ENCODE measurements at places on chromosomes 11 and 22. TPM values are rescaled to one million over a fixed set of nuclear protein-coding genes. Genes with fewer than 3 reads are reported as not detected.

Gene NXPE1
- total RNA-seq: not detected

Gene DUSP8
- total RNA-seq: 4.4 TPM

Gene TPBGL
- total RNA-seq: 0.58 TPM

DNA sequence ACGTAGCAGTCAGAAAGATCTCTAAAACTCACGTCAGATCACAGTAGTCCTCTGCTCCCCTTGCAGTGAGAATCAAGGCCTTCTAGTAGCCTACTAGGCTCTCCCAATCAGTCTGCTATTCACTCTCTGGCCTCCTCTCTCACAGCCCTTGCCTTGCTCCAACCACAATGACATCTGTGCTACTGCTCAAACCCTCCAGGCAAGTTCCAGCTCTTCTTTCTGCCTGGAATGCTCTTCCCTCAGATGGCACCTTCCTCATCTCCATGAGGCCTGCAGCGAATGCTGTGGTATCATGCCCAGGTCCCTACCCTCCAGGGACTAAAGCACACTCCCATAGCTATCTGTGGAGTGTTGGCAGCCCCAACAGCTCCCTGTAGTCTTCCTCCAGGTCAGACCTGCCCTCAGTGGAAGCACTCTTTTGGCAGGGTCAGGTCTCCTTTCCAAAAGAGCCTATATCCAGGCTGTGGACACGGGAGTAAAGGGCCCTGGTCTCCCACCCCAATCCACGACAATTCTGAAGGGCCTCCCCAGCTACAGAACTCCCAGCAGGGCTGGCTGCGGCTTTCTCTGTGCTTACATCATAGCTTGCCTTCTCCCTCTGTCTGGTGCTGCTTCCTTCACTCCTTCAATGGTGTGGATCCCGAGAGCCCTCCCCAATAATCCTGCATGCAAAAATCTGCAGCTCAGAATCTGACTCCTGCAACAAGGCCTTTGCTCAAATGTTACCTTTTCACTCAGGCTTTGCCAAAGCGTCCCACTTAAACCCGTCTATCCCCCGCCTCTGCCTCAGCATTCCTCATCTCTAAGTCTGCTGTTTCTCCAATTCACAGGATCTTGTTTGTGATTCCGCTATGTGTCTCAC is 8.9 kb downstream of the HIRA start:
- no peak overlapping the region for H3K4me3 ChIP-seq
- H3K27ac ChIP-seq: peak overlapping the region; percentile 27
- no peaks in the 10 kb centered on the region for H3K36me3 ChIP-seq
- no peaks in the 10 kb centered on the region for H3K27me3 ChIP-seq

DNA sequence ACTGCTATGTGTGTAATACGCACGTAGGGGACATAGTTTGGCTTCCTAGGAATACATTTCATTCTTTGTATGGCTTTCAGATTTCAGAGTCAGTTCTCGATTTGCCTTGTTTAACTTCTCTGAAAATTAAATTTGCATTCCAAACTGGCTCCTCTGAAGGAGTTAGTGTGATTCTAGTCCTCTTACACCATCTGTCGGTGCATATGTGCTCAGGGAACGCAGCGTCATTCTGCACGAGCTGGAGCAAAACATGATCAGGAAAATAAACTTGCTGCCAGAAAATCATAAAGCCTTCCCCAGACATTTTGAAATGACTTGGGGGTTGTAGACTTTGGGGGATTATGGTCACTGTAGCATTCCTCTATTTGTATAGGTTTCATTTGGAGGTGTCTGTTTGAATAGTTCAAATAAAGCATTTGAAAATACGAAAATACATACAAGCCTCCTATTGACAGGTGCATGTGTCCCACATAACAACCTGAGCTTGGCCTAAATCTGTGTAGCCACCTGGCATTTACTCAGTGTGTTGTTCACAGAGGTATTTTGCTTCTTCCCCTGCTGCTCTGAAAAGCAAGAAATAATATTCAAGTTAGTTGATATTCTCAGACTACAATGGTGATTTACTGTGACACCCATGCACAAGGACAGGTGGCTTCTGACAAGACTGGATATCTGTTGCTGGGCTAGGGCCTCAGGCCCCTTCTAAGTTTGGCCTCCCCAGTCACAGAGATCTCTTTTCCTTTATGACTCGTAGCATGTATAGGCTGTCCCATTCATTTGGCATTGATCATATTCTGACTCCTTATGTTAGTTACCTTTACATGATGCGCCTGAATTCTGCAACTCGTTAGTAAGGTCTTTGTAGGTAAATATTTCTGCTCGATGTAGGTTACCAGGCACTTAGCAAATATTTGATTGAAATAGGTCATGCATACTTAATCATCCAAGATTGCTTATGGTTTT is 81.6 kb upstream of the SORL1-AS1 start:
- no peaks in the 10 kb centered on the region for H3K27me3 ChIP-seq
- no peak overlapping the region for H3K4me3 ChIP-seq
- peaks cover 9% of the 10 kb centered on the region for H3K4me1 ChIP-seq
- no peak overlapping the region for H3K27ac ChIP-seq

DNA sequence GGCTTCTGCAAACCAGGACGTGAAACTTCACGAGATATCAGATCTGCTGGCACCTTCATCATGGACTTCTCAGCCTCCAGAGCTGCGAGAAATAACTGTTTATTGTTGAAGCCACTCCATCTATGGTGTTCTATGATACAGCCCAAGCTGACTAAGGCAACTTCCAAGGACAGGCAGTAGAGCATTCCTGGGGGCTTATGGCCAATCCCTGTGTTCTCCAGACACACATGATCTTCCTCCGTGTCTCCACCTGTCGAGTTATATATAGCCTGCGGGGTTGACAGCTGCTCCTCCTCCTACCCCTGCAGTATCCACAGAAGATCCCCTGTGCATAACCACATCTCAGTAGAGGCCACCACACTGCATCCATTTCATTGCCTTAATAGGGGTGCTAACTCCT is 11.0 kb downstream of the TP53AIP1 start:
- DNase-seq: no peak
- no peaks in the 10 kb centered on the region for H3K36me3 ChIP-seq
- H3K4me3 ChIP-seq: no peak overlapping the region
- peaks cover 2% of the 10 kb centered on the region for H3K4me1 ChIP-seq

GRCh38 chr11:17542249-17542648 is 2.0 kb downstream of the USH1C start:
- H3K27me3 ChIP-seq: no peaks in the 10 kb centered on the region
- no peak for DNase-seq
- H3K27ac ChIP-seq: no peak overlapping the region
- no peak overlapping the region for H3K4me3 ChIP-seq
- no peaks in the 10 kb centered on the region for H3K4me1 ChIP-seq

GRCh38 chr22:41966607-41967240 is 2.5 kb upstream of the SEPTIN3 start:
- no peak overlapping the region for H3K4me3 ChIP-seq
- no peaks in the 10 kb centered on the region for H3K36me3 ChIP-seq
- H3K27me3 ChIP-seq: no peaks in the 10 kb centered on the region
- no peak for DNase-seq
- no peaks in the 10 kb centered on the region for H3K4me1 ChIP-seq
- H3K27ac ChIP-seq: no peak overlapping the region

DNA sequence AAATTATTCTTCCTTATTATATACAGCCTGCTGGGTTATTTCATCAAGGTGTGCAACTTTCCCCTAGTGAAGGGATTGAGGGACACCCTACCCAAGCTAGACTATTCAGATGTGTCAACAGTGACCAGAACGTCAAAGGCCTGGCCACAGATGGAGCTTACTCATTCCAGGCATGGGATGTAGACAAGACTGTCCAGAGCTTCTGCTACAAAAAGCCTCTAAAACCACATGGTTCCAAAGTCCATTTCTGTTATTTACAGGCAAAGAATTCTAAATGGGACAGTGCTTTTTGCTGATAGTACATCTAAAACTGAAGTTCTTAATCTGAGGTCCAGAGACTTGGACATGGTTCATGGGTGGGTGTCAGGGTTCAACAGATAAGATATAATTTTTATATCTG is 9.7 kb upstream of the SMCO4 start:
- no peak for DNase-seq
- H3K27me3 ChIP-seq: no peaks in the 10 kb centered on the region
- no peaks in the 10 kb centered on the region for H3K4me1 ChIP-seq
- H3K4me3 ChIP-seq: no peak overlapping the region
- no peaks in the 10 kb centered on the region for H3K36me3 ChIP-seq
- H3K27ac ChIP-seq: no peak overlapping the region

DNA sequence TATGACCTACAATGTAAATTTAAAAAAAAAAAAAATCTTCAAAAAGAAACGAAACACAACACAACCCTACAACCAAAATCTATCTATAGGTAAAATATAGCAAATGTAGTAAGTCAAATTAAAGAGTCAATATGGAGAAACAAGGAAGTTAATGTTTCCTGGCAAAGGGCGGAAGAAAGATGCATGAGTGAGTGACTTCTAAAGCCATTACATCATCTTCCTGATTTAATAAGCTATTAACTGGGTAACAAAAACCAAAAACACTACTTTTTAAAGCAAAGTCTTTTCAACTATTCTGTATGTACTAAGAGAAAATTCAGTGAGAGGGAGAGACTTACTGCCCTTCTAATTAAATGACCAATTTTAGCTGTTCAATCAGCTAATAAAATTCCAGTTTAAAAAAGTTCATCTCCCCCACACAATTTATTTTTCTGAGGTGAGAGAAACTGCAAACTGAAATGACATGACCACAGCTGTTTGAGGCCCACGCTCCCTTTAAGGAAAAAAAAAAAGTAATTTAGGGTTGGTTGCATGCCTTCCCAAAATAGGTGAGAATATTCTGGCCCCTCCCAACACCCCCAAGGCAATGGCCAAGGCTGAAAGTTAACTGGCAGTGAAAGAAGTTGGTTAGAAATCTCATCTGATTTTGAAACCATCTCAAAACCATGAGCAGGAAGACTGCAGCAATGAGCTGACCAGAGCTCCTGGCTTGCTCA is 5.9 kb downstream of the SF1 start:
- peaks cover 76% of the 10 kb centered on the region for H3K36me3 ChIP-seq
- peaks cover 62% of the 10 kb centered on the region for H3K4me1 ChIP-seq
- H3K4me3 ChIP-seq: no peak overlapping the region
- no peak for DNase-seq
- H3K27ac ChIP-seq: peak overlapping the region; percentile 51

DNA sequence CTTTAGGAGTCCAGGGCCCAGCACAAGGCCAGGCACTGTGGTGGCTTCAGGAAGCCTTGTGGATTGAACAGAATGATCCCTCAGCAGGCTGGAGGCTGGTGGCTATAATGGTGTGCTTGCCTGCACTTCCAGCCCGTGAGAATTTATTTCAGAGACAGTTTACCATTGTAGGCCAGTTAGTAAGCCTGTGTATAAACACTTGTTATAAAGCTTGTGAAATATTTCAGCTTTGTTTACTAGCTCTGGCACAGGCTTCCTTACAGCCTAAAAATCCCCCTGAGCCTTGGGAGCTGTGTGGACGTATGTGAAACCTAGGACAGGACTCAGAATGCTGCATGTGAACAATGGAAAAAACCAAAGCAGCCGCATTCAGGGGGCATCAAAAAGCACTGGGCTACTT is 26.6 kb upstream of the ACER3 start:
- H3K27ac ChIP-seq: no peak overlapping the region
- no peak overlapping the region for H3K4me3 ChIP-seq
- no peaks in the 10 kb centered on the region for H3K36me3 ChIP-seq
- no peaks in the 10 kb centered on the region for H3K4me1 ChIP-seq

DNA sequence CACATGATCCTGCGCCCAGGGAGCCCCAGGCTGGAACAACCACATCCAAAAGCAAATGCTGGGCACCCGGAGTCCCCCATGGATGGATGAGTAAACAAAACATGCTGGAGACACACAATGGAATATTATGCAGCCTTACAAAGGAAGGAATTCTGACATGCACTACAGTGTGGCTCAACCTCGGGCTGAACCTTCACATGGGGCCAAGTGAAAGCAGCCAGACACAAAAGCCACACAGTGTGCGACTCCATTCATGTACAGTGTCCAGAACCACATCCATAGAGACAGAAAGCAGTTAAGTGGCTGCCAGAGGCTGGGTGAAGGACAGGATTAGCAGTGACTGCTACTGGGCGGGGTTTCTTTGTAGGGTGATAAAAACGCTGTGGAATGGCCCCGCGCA is 10.1 kb downstream of the POLR3H start:
- H3K27me3 ChIP-seq: no peaks in the 10 kb centered on the region
- peaks cover 60% of the 10 kb centered on the region for H3K36me3 ChIP-seq
- DNase-seq: no peak

All from naive thymus-derived CD4-positive, alpha-beta T cell (primary cell).